ENCODE measurements at places on chromosomes 3 and 15.

- no peak for DNase-seq
These were observed 331.1 kb downstream of the TBC1D5 start for GRCh38 chr3:17411157-17411877.

DNA sequence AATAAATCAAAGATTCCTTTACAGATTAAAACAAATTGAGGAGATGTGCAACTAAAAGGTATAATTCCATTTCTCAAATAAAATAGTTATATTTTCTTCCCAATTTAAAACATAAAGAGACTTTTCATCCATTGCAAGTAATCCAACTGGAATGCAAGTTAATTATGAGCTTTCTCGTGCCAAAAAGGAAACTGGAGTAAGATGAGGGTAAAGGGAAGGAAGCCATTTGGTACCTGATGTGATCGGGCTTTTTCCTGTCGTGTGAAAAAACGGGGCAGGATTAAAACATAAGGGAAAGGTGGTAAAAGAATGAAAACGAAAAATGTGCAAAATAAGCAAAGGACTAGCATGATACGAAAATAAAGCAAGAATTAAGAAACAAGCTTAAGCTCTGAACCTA, 41.8 kb upstream of the XXYLT1 start:
- no peak for DNase-seq

GRCh38 chr3:191919491-191920026, 458.6 kb downstream of the PYDC2 start:
- no peak for DNase-seq

DNA sequence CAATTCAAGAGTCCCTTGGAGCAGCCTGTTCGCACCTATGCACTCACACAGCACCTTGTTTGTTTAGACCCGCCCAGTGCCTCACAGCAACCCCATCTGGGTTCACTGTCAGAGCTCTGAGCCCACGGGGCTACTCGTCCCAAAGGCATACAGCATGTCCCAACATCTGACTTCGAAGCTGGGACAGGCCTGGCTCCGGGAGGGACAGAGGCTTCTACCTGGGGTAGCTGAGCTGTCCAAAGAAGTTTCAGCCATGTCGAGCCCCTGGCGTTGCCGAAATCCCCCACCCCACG, 28.6 kb upstream of the CYP11A1 start:
- no peak for DNase-seq

- no peak for DNase-seq
These were observed 165.2 kb upstream of the NUDT16 start for GRCh38 chr3:131216330-131216729.

DNA sequence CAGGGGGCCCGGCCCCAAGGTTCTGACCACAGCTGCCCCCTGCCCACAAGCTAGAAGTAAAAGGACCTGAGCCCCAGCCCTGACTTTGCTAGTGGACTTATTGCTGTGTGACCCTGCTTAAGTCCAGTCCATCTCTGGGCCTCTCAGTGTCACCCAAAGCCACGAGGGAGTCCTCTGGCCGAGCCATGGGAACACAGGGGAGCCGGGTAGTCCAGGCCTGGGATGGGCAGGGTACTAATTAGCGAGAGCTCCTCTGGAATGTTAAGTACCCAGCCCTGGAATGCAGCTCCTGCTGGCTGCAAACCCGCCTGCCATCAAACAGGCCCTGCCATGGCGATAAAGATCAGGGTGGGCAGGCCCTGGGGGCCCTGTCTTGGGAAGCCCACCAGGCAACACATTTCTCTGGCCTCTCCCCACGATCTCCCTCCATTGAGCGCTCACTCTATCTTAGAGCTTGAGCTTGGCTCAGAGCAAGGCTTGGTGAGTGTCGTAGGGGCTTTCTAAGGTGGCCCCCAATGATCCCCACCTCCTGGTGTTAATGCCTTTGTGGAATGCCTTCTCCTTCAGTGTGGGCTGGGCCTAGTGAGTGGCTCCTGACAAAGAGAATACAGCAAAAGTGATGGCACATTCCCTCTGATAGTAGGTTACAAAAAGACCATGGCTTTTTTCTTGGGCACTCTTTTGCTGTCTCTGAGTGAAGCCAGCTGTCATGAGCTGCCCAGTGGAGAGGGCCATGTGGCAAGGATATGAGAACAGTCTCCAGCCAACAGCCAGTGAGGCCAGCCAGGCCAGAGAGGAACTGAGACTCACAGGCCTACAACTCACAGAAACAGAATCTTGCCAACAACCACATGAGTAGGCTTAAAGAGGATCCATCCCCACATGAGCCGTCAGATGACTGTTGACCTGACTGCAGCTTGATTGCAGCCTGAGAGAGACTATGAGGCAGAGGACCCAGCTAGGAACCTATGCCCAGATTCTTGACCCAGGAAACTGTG, 133.1 kb downstream of the SMAD6 start:
- no peak for DNase-seq

DNA sequence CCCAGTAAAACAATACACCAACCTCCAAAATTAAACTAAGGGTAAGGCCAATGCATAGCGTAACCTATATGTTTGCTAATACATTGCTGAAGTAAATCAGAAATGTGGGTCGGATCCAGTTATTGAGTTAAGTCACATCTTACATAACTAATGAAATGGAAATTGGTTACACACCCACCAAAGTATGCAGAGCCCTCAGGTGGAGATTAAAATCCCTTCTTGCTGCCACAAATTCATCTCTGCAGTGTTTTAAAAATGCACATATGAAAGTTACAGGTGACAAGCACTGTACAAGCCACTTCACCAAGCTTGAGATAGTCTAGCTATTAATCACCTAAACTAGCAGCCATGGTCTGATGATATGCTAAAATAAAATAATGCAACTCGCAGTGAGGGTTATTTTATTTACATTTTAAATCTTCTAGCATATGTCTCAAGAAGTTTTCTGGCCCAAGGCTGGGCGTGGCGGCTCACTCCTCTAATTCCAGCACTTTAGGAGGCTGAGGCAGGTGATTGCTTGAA, 130.6 kb downstream of the AQP9 start:
- no peak for DNase-seq

DNA sequence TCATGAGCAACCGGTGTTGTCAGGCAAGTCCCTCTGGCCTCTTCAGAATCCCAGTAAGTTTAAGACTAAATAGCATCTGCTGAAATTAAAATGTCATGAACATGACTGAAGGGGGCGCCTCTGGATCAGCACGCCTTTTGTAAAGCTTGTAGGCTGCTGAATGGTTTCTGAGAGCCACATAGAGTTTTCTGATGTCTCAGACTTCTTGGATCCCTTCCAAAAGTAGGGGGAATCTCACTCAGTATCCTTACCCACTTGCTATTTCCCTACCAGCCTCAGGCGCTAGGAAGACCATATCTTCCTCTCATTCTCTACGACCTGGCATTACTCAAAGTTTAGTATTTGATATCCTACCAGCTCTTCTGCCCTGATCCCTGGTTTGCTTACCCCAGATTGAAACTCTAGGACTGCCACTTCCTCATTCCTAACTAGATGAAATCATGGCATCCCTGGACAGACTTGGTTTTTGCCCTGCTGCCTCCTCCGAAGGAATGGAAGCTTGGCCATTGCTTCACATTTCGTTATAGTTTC, 62.7 kb upstream of the CD47 start:
- DNase-seq, result peak; percentile 76

- DNase-seq, result peak; percentile 43
These were observed 3.1 kb upstream of the DLL4 start for GRCh38 chr15:40925863-40926658.

- no peak for DNase-seq
These were observed 9.1 kb upstream of the FOXB1 start for GRCh38 chr15:59994888-59995557.

GRCh38 chr3:34056951-34057390, 258.5 kb downstream of the PDCD6IP start:
- DNase-seq, result no peak

GRCh38 chr15:60762638-60763037, 283.7 kb upstream of the ICE2 start:
- no peak for DNase-seq

- no peak for DNase-seq
These were observed 744.7 kb downstream of the TUSC7 start for GRCh38 chr3:117454254-117454653.

- DNase-seq, result no peak
These were observed 48.0 kb upstream of the RAB6B start for GRCh38 chr3:133943639-133944141.

DNA sequence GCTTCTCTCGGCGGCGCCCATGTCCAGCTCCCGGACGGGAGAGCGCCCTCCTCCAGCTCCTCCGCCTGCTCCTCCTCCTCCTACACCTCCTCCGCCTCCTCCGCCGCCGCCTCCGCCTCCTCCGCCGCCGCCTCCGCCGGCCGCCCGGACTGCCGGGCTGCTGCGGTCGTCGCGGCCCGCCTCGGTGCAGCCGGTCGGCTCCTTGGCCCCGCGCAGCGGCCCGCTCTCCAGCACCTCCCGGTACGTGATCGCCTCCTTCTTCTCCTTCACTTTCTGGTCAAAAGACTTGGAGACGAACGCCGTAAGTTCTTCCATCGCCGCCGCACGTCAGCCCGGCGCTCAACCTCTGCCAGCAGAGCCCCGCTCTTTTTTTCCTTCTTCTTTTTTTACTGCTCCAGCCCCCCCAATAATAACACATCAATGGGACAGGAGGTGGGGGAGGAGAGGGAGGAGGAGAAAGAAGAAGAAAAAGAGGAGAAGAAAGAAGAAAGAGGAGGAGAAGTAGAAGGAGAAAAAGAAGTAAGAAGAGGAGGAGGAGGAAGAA, 438 bp downstream of the SHOX2 start:
- DNase-seq, result peak; percentile 38

GRCh38 chr3:12932347-12932746, 91.0 kb upstream of the RPL32 start:
- no peak for DNase-seq

DNA sequence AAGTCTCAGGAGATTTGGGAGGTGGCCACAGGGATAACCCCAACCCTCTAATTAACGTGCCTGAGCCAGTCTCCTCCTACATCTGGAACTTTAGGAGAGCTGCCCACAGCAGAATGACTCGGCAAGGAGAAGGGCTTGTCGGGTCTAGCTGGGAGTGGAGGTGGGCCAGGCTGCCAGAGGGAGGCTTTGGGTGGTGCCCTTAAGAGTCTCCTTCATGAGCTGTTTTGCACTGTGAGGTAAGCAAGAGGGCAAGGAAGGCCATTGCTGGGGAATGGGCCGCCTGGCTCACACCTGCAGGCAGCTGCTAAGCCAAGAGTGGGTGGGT, 3.6 kb upstream of the TNK2 start:
- DNase-seq, result no peak

DNA sequence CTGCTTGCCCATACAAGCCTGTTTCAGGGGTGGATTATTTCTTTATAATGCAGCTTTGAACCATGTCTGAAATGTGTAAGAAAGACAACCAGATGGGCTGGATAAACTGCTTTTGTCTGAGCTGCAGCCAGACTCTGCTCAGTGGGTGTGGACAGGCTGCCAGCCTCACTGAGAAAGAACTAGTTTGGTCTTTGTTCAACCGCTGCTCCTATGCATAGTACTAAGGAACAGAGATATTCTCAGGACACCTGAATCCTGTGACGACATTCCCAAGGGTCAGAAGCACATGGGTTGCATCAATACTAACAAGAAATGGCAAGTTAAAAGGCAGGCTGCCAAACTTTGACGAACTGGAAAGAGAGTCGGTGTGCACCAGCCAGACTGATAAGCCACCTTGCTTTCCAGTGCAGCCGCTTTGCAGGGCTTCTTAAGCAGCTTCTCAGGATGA, 57.2 kb downstream of the PLD1 start:
- DNase-seq, result no peak

- no peak for DNase-seq
These were observed 4.7 kb downstream of the PLXNA1 start for GRCh38 chr3:126987596-126987995.

- DNase-seq, result no peak
These were observed 209.6 kb upstream of the PFN2 start for GRCh38 chr3:150180334-150180733.

GRCh38 chr3:188187053-188187452, 33.1 kb downstream of the LPP start:
- DNase-seq, result no peak

- no peak for DNase-seq
These were observed 13.6 kb downstream of the NISCH start for GRCh38 chr3:52469001-52469400.

GRCh38 chr15:33126559-33127290, 67.8 kb downstream of the FMN1 start:
- peak; percentile 45 for DNase-seq

DNA sequence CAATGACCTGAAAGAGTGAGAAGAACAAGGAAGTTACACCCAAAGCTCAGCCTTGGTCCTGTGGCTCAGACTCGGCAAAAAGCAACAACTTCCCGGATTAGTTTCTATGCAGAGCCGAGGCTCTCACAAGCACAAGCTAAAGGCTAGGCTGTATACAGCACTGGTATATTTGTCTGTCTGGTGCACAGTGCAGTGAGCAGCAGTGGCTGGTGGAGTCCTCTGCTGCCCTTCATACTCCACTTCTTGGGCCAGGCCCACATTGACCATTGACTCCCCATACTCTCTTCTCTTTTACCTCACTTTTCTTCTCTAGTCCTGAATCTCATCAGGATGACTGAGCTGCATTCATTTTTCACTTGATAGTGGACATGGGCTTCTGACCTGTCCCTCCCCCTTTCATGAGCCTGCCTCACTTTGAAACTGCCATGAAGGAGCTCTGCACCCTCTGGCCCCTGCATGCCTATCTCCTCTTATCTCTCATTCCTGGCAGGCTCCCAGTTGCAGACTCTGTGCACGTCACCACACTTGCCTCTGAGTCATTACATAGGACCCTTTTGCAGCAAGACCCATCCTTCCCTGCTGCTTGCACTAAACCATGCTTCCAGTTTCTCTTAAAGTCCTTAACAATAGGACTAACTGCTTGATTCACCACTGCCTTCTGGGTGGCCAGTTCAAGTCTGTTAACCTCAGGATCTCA, 379.3 kb downstream of the NTRK3 start:
- DNase-seq, result no peak

DNA sequence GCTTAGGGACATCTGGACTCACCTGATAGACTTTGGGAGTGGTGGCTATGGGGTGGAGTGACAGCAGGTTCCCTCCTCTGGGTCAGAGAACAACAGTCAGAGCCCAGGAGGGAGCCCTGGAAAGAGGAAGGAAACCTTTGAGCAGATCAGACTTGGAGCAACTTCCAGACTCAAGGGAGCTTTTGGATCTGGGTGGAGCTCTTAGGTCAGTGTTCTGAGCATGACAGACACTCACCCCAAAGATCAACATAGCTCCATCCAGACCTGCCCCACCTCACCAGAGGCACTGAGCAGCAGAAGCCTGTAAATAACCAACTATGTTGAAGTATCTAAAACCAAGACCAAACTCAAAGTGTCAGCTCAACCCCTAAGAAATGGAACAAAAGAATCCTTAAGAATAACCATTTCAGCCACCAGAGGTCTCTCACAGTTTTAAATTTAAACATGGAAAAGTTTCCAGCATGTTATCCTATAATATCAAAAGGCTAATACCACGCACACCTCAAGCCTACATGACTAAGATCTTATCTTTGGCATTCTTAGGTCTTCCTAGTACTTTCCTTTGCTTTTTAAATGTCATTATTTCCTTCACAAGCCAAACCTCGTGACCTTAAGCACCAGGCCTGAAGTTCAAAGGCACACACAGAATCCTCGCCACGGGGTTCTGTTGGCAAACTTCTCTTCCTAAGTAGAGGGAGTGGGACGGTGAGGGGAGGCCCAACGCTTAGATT, 56.4 kb downstream of the UMPS start:
- DNase-seq, result no peak

All from activated naive CD4-positive, alpha-beta T cell treated with anti-CD3 and anti-CD28 coated beads, Interleukin-2, amount 10 ng/mL, durations not matched to agents 7 days and 5 days (primary cell).